ENCODE measurements at places on chromosomes 7 and 10.

DNA sequence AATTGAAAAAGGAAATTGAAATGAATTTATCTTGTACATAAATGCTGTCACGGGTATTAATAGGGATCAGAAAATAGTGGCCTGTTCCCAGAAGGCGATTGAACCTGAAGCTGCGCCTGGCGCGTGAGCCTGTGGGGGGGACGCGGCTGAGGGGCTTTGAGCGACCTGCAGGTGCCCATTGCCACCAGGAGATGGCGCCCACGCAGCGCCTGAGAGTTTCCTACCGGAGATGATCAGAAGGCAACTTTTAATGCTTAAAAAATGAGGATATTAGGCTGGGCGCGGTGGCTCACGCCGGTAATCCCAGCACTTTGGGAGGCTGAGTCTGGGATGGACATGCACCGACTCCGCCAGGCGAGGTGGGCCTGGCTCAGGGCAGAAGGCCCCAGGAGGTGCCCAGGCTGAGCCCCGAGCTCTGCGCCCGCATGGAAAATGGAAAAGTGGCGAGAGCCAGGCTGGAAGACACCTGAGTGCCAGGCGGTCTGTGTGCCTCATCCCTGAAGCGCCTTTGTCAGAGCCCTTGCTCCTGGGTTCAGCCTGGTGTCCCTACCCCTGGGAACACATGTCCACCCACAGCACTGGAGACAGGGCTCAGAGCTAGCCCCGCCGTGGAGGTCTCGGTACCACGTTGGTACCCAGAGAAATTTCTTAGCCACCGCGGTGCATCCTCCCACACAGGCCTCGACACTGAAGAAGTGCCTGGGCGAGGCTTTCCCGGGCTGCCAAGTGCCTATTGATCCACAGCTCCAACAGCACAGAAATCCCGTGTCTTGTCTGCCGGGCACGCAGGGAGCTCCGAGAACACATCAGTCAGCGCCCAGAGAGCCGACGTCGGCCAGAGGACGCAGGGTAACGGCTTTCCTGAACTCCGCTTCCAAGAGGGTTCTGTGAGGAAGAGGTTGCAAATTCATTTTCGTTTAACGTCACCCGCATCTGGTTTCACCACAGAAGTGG is 117.4 kb downstream of the INPP5A start:
- DNase-seq, result peak; percentile 62

DNA sequence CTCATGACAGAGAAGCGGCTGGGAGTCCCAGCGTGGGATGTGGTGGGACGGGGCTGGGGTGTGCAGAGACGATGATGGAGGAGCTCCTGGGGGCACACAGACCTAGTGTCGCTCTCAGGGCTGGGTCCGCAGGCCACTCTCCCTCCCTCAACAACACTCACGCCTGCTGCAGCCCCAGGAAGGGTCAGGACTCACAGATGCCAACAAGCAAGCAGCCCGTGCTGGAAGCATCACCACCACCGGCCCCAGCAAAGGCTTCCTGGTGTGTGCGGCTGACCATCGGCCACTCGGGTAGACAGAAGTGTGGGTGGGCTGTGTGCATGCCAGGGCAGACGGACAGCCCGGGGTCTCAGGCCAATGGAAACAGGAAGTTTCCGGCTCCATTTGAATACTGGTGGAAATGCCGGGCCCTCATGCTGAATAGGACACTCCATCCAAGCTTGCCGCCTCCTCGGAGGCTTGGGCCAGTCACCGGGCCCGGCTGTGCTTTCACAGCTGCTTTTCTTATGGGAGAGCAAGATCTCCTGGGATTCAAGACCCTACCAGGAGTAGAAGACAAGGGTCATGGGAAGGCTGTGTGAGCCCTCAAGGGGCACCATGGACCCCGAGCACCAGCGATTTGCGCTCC is 178.1 kb downstream of the ELFN1 start:
- no peak for DNase-seq

GRCh38 chr10:103632247-103632642 is 138.7 kb downstream of the NEURL1 start:
- DNase-seq, result no peak

GRCh38 chr7:136056651-136057231 is 79.6 kb upstream of the MTPN start:
- DNase-seq, result no peak

DNA sequence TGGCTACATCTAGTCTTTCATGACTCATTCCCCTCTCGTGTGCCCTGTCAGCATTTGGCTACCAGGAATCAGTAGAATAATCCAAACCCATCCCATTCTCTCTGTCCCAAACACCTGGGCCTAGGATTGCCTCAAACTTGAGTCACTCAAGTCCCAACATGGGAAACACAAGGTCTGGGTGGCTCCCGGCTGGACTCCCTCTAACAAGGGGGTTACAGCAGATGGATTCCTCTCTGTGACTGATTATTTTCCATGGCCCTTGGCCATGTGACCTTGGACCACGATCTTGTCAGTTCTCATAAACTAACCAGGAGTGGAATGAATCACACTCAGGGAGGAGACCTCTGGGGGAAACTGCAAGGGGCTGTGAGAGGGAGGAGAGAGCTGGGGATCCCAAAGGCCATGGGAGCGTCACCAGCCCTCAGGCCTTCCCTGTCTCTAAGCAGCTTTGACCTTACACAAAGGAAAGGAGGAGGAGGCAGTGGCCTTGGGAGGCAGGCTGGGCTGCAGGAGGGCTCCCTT is 533.1 kb downstream of the KCNMA1 start:
- DNase-seq, result no peak

GRCh38 chr7:37231613-37232012 is 217.1 kb downstream of the ELMO1 start:
- DNase-seq, result no peak

GRCh38 chr10:59965899-59966650 is 59.7 kb upstream of the CCDC6 start:
- no peak for DNase-seq

- DNase-seq, result no peak
These were observed 85.2 kb downstream of the WNT2 start for GRCh38 chr7:117237646-117238045.

- no peak for DNase-seq
These were observed 260.6 kb upstream of the DKK1 start for GRCh38 chr10:52053497-52053896.

DNA sequence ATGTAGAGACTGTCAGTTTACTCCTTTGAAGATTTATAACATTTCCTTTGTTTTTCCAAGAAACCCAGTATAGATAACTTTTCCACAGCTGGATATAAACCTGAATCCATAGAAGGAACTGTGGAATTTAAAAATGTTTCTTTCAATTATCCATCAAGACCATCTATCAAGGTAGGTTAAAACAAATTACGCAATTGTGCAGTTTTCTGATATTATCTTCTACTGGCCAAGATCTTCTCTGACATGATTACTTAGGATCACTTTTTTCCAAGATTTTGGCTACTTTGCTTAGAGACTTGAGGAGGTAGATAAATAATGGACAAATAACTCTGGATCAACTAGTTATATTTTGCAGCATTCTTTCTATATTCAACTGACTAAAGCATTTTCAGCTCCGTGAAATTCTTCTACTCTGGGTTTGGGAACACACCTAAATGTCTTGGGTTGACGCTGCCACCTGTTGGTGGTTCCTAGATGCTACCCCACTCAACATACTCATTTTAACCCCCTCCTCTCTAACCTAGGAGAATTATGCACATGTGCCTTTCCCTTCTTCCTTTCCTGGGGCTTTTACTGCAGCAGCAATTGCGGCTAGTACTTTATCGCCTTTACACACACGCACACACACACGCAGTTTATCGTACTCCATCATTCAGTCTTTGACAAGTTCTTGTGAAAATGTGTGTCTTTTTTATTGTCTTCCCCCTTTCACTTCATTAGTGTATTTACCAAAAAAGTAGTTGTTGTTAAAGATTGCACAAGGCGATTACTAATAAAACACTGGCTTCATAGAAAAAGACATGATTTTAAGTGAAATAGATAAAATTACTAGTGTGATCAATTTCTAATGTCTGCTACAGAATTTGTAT is 32.7 kb downstream of the ABCB5 start:
- no peak for DNase-seq

DNA sequence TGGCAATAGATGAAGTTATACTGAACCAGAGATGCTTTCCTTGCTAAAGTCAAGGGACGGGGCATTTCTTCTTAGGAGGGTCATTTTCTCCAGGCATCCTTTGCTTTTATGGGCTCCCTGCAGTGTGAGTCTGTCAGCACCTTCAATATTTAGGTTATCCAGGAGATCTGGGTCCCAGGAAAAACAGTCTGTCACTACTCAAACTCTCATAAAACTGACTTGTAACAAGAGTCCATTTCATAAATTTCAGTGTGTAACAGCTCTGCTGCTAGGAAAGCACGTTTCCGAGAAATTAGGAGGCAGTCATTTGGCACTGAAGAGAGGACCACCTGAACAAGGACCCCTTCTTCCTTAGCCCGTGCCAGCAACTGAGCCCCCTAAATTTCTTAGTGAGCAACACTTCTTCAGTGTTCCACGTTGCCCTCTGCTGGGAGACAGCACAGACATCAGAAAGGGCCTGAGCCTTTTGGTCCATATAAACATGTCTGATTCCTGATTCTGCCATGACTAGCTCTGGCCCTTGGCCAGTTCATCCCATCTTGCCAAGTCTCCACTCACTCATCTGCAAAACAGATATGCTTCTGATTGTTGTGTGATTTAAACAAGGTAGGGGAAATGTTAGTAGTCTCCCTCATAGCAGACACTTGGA is 7.2 kb downstream of the GCC1 start:
- DNase-seq, result no peak

DNA sequence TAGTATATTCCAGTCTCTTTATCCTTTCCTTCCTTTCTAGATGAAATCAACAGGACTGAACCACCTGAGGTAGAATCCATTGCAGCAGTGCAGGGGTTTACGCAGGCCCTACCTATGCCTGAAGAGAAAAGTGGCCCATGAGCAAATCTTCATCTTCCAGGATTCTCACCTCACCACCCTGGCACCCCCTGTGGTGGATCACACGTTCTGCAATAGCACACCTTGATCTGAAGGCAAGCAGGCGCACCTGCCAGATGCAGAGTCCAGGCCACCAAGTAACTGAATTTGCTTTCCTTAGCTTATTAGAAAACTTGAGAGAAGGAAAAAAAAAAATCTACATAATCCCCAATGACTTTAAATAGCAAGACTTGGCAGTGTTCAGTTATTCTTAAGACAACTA is 121.4 kb downstream of the PIP4K2A start:
- DNase-seq, result no peak

DNA sequence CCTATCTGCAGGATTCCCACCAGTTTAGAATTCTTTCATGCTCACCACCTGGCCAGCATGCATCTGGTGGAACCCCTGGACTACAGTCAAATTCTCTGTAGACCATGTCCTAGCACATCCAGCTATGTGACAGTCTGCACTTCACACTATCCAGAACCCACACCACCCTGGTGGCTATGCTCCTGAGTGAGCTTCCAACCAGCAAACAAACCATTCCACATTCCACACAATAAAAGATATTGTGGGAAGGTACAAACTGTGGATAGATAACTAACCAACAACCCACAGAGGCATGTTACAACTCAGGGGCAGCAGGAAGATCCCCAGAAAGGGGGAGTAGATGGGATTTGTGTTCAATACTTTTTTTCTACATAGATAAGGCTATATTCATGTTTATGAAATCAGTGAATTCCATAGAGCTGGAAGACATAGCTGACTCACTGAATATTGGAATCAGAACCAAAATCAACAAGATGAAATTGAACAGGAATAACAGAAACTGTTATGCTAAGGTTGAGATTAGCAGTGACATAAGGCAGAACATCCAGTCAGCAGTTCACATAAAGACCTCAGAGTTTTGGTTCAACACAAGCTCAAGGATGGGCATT is 72.5 kb downstream of the LRRC17 start:
- no peak for DNase-seq

GRCh38 chr7:47338026-47338425 is 243.9 kb downstream of the TNS3 start:
- no peak for DNase-seq

DNA sequence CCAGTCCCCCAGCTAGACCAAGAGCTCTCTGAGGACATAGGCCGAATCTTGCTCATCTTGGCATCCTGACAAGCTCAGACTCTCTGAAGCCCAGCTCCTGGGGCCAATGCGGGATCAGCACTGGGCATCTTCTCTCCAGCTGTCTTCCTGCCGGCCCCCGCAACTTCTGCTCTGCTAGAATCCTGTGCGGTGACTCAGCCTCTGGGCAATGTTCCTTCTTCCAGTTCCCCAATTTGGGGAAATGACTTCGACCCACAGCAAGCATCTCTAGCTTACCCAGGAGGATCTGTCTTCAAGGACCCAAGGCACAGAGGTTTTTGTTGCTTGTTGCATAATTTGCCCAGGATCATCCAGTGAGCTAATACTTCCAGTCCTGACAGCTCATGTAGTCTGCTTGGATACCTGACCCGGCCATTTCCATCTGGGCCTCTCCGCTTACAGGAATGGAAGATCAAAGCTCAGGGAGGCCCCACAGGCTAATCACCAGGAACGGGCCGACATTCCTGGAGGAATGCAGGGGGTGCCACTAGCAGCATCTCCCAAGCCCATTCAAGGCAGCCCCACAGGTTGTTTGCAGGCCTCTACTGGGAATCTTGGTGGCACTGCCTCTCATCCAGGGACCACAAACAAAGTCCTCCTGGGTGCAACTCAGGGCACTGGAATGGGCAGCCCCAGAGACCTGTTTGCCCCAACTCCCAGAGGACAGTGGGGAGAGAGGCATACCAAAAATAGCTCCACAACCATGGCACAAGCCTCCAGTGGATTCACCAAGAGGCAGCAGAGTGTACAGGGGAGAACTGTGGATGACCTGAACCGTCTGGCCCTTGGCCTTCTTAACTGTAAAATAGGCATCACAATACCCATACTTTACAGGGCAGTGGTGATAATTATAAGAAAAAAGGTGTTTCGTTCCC is 151.9 kb downstream of the NEURL1 start:
- no peak for DNase-seq

DNA sequence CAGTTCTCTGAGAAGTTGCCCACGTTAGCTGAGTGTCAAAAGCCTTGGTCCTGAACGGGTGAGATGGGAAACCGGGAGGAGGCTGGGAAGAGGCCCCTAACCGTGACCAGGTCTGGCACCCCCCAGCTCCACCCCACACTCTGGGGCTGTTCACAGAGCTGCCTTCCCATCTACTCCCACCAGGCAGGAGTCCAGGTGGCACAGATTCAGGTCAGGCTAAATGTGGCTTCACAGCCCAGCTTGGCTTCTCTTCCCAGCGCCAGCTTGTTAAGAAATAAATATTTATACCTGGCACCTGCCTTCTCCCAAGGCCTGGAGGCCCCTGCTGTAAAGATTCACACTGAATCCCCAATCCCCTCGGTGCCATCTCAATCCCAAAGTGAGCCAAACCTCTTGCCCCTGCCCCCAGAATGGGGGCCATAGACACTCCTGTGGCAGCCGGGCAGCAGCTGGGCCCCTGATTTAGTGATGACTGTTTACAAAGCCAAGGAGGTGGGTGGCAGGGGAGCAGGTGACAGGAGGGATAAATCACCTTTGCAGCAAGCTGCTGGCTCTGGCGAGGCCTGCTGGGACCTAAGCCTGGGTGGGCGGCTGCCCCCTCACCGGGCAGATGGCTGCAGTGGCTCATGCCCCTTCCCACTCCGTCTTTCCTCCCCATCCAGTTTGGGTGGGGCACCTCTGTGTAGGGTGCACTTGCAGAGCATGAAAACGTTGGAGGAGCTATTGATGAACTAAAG is 72.5 kb downstream of the GOLGA7B start:
- no peak for DNase-seq
